T-cell (primary cell): ENCODE measurements at places on chromosomes 4 and X.

DNA sequence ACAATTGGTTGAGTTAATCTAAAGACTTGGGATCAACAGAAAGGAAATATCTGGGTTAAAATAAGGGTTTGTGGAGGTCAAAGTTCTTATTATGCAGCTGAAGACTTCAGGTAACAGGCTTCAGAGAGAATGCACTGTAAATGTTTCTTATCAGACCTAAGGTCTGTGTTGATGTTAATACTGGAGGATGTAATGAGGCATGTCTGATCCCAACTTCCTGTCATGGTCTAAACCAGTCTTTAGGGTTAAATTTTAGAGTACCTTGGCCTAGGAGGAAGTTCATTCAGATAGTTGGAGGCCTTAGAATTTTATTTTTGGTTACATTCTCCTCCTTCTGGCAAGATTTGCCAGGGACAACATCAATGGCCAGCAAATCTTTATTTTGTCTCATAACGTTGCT is 72.1 kb upstream of the GC start:
- DNase-seq = no peak

DNA sequence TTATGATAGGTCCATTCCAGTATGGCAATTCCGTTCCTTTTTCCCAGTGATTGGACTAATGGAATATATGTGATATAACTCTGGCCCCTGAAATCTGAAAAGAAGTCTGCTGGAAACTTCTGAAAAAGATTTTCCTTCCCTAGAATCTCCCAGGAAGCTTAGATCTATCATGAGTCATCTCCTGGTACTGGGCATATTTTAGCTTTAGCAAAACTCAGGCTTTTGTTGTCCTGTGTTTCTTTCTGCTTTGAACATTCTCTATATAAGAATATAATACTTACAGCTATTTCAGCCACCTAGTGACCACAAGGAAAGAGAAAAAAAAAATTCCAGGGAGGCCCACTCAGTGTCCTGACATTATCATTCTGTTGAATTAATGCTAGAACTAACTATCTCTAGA is 597.2 kb upstream of the GRIA3 start:
- no peak for DNase-seq

GRCh38 chr4:13783800-13784411 is 156.4 kb upstream of the BOD1L1 start:
- DNase-seq = no peak

GRCh38 chrX:118066867-118067515 is 49.6 kb downstream of the KLHL13 start:
- DNase-seq = no peak
